ENCODE measurements at places on chromosomes 2 and 18. TPM values are rescaled to one million over a fixed set of nuclear protein-coding genes. Genes with fewer than 3 reads are reported as not detected.

The GKN1 gene
- 0.94 TPM for total RNA-seq

DNA sequence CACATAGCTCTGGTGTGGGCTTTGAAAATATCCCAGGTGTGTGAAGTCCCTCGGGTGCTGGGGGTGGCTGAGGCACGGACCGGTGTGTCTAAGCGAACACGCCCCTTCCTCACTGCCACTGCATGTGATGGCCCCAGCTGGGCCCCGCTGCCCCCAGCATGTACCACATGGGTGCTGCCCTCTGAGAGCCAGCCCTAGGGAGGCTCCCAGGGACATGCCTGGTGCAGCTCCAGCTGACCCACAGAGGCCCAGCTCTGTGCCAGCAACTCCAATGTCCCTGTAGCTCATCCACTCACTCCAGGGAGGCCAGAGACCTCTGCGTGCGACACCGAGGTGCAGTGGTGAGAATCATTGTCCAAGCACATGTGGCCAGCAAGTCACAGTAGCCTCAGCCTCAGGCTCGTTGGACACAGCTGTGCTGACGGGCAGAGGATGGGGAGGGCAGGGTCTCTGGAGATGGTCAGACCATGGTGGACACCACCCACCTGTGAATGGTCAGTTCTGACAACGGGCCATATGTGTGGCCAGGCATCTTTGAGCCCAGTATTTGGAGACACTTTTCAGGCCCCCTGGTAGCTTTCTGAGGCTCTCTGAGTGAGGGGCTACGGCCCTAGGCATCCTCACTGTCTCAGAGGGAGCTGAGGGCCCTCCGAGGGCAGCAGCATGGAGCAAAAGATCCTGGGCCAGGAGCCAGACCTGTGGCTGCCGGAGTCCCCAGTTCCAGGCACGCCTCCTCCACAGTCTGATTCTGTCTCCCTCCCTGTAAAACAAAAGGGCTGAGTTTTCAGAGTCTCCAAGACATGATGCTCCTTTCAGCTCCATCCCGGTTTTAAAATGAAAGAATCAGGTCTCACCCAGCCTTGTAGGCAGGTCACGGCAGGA, 220.7 kb downstream of the NDUFA10 start:
- no peaks in the 10 kb centered on the region for H3K4me1 ChIP-seq
- DNase-seq = no peak
- H3K27me3 ChIP-seq = no peaks in the 10 kb centered on the region
- no peaks in the 10 kb centered on the region for H3K36me3 ChIP-seq
- H3K27ac ChIP-seq = no peak overlapping the region

- no peak overlapping the region for H3K27ac ChIP-seq
- no peaks in the 10 kb centered on the region for H3K4me1 ChIP-seq
- DNase-seq = no peak
- no peaks in the 10 kb centered on the region for H3K27me3 ChIP-seq
Measured at GRCh38 chr18:9380101-9380500, 45.5 kb downstream of the TWSG1 start.

The IKZF2 gene
- 18.9 TPM for total RNA-seq

The TWSG1 gene
- 31.3 TPM for total RNA-seq

The RPL31 gene
- total RNA-seq = 1,210 TPM

The RBM44 gene
- not detected for total RNA-seq

DNA sequence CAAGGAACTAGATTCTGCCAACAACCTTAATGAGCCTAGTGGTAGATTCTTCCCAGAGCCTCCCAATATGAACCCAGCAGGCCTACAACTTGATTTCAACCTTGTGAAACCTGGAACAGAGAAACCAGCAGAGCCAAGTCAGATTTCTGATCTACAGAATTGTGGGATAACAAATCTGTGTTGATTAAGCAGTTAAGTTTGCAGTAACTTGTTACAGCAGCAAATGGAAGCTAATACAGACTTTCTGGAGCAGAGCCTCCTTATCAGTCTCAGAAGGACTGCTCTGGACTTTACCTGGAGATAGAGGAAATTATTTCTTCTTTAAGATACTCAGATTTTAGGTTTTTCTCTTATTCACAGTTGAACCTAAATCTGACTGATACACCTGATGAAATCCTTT, 225.5 kb downstream of the DYM start:
- no peak overlapping the region for H3K4me3 ChIP-seq
- DNase-seq = no peak
- H3K36me3 ChIP-seq = no peaks in the 10 kb centered on the region
- H3K27ac ChIP-seq = no peak overlapping the region

The PLA2R1 gene
- 3.7 TPM for total RNA-seq

GRCh38 chr2:226584518-226585055, 215.0 kb downstream of the IRS1 start:
- H3K36me3 ChIP-seq = no peaks in the 10 kb centered on the region
- H3K4me3 ChIP-seq = no peak overlapping the region
- H3K27me3 ChIP-seq = no peaks in the 10 kb centered on the region
- no peak overlapping the region for H3K27ac ChIP-seq
- no peaks in the 10 kb centered on the region for H3K4me1 ChIP-seq

The SCN9A gene
- total RNA-seq = 1.5 TPM

- H3K36me3 ChIP-seq = no peaks in the 10 kb centered on the region
- H3K27ac ChIP-seq = no peak overlapping the region
- no peak overlapping the region for H3K4me3 ChIP-seq
- H3K4me1 ChIP-seq = no peaks in the 10 kb centered on the region
- DNase-seq = no peak
Measured at GRCh38 chr2:166593403-166593802, 99.4 kb upstream of the SCN7A start.

- H3K4me1 ChIP-seq = no peaks in the 10 kb centered on the region
- H3K4me3 ChIP-seq = no peak overlapping the region
- H3K27me3 ChIP-seq = no peaks in the 10 kb centered on the region
- H3K36me3 ChIP-seq = no peaks in the 10 kb centered on the region
- DNase-seq = no peak
Measured at GRCh38 chr2:118643294-118643693, 204.2 kb downstream of the EN1 start.

DNA sequence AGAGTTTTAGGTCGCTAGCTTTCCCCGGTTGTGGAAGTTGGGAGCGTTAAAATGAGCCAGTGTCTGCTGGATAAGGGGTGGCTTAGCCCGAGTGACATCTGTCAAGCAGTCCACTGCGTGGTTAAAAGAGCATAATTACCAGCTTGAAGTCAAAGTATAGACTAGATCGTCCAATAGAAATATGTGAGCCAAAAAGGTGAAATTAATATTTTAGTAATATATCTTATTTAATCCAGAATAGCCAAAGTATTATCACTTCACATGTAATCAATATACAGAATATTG, 654 bp downstream of the COMMD1 start:
- H3K36me3 ChIP-seq = no peaks in the 10 kb centered on the region
- H3K4me1 ChIP-seq = peaks cover 10% of the 10 kb centered on the region
- peak overlapping the region; percentile 62 for H3K4me3 ChIP-seq
- H3K27ac ChIP-seq = no peak overlapping the region
- DNase-seq = no peak
- no peaks in the 10 kb centered on the region for H3K27me3 ChIP-seq

- no peaks in the 10 kb centered on the region for H3K27me3 ChIP-seq
- H3K27ac ChIP-seq = no peak overlapping the region
- DNase-seq = no peak
Measured at GRCh38 chr18:4789506-4789905, 334.4 kb upstream of the DLGAP1 start.

- H3K36me3 ChIP-seq = no peaks in the 10 kb centered on the region
- peak; percentile 39 for DNase-seq
- H3K27me3 ChIP-seq = no peaks in the 10 kb centered on the region
- no peak overlapping the region for H3K4me3 ChIP-seq
- no peaks in the 10 kb centered on the region for H3K4me1 ChIP-seq
Measured at GRCh38 chr2:128259585-128259984, 59.1 kb downstream of the HS6ST1 start.

The MC2R gene
- 101 TPM for total RNA-seq

DNA sequence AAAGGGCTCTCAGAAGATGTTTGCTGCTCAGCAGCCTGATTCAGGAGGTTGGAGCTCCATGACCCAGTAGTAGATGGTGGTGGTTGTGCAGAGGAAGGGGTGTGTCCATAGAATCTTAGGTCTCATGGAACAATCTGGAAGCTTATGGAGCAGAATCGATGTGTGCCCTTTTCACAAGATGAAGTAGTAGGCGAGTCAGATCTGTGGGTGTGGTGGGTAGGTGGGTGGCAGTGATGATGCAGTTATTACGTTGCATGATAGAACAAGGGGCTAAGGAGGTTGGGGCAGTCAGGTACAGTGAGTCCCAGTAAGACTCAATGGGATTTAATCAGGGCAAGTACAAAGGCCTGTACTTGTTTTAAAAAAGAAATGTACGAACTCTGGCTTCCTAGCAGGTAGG, 9.1 kb downstream of the TET3 start:
- no peaks in the 10 kb centered on the region for H3K4me1 ChIP-seq
- no peaks in the 10 kb centered on the region for H3K36me3 ChIP-seq
- no peak overlapping the region for H3K27ac ChIP-seq
- no peak for DNase-seq
- H3K27me3 ChIP-seq = no peaks in the 10 kb centered on the region

- H3K4me3 ChIP-seq = no peak overlapping the region
- no peaks in the 10 kb centered on the region for H3K36me3 ChIP-seq
- H3K27ac ChIP-seq = no peak overlapping the region
- H3K4me1 ChIP-seq = no peaks in the 10 kb centered on the region
- no peak for DNase-seq
Measured at GRCh38 chr2:161250864-161251436, 57.3 kb upstream of the PSMD14 start.

GRCh38 chr2:236321415-236321814, 57.2 kb upstream of the ASB18 start:
- H3K27me3 ChIP-seq = no peaks in the 10 kb centered on the region
- no peak for DNase-seq
- no peak overlapping the region for H3K27ac ChIP-seq
- H3K36me3 ChIP-seq = no peaks in the 10 kb centered on the region
- H3K4me3 ChIP-seq = no peak overlapping the region

The DSG2 gene
- total RNA-seq = 4.2 TPM

GRCh38 chr2:179268277-179268925, 3.8 kb upstream of the SESTD1 start:
- peak; percentile 26 for DNase-seq
- H3K36me3 ChIP-seq = no peaks in the 10 kb centered on the region
- H3K4me1 ChIP-seq = no peaks in the 10 kb centered on the region
- no peak overlapping the region for H3K27ac ChIP-seq

- H3K27ac ChIP-seq = no peak overlapping the region
- H3K36me3 ChIP-seq = no peaks in the 10 kb centered on the region
- DNase-seq = peak; percentile 24
Measured at GRCh38 chr18:58201733-58202730, 158.0 kb downstream of the NEDD4L start.

GRCh38 chr18:78978349-78979055, 1.1 kb upstream of the SALL3 start:
- peaks cover 27% of the 10 kb centered on the region for H3K4me1 ChIP-seq
- H3K27ac ChIP-seq = no peak overlapping the region
- no peak for DNase-seq

DNA sequence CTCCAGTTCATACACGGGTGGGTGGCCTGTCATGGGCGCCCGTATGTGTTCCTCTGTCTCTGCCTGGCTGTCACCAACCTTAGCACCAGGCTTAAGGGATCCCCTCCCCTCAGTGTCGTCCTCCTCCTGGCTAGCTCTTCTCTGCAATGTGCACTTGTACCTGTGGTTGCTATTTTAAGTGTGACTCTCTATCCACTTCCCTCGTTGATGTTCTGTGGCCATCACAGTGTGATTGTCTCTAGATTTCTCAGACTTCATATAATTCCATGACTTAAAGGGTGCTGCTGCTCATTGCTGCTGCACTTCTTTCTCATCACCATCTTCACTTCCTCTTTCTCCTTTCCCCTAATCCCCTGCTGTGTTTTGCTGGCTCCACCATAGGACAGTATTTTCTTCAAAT, 143.4 kb downstream of the EML6 start:
- H3K4me1 ChIP-seq = no peaks in the 10 kb centered on the region
- H3K36me3 ChIP-seq = no peaks in the 10 kb centered on the region
- no peak overlapping the region for H3K4me3 ChIP-seq

GRCh38 chr2:189580658-189581353, at the start of gene SLC40A1:
TSS of gene SLC40A1 (minus strand) at chr2:189580786. CDS start at chr2:189580460, 326 bp downstream.
- peak; percentile 90 for DNase-seq
- H3K36me3 ChIP-seq = no peaks in the 10 kb centered on the region
- H3K4me3 ChIP-seq = peak within 1 kb of the TSS; percentile 38
- H3K27me3 ChIP-seq = no peaks in the 10 kb centered on the region

The VIL1 gene
- total RNA-seq = not detected

DNA sequence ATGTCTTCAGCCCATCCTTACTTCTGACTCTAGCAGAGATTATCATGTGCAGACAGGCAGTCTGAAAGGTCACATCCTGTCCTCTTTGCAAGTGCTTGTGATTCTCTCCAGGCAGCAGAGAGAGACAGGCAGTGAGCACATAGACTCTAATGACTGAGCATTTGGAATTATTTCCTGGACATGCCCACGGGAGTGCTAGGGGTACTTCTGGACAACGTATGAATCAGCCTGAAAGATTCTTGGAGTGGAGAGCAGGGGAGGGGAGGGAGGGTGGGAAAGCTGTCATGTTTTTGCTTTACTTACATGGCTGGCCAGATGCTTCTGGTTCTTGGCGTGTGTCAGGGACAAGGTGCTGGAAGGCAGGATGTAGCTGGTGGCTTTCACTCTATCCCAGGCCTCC, 150.6 kb downstream of the RIF1 start:
- H3K4me1 ChIP-seq = no peaks in the 10 kb centered on the region
- no peaks in the 10 kb centered on the region for H3K36me3 ChIP-seq
- no peak overlapping the region for H3K27ac ChIP-seq
- H3K4me3 ChIP-seq = no peak overlapping the region
- no peak for DNase-seq

GRCh38 chr18:778194-778927, 33.7 kb downstream of the YES1 start:
- H3K27ac ChIP-seq = no peak overlapping the region
- no peaks in the 10 kb centered on the region for H3K27me3 ChIP-seq
- H3K36me3 ChIP-seq = no peaks in the 10 kb centered on the region
- DNase-seq = no peak
- peaks cover 9% of the 10 kb centered on the region for H3K4me1 ChIP-seq
- H3K4me3 ChIP-seq = no peak overlapping the region

GRCh38 chr2:76870011-76870410, 652.2 kb downstream of the LRRTM4 start:
- no peak overlapping the region for H3K27ac ChIP-seq
- no peaks in the 10 kb centered on the region for H3K36me3 ChIP-seq
- no peak overlapping the region for H3K4me3 ChIP-seq
- no peaks in the 10 kb centered on the region for H3K27me3 ChIP-seq

The ITGB6 gene
- not detected for total RNA-seq

DNA sequence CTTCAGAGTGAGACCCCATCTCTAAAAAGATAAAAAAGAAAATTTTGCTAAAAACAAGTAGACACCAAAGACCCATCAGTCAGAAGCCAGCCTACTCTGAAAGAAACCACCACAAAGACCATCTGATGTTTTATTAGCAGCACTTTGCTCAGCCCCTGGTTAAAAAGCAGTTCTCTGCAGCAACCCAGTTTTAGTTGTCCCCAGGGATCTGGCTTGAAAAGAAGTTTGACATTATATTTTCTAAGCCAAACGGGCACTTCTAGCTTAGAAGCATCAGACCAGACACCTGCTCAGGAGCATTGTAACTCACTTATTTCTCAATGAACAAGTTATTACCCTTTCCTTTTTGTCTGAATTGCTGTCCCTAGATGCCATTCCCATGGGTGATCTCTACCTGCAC, 164.2 kb upstream of the ETAA1 start:
- H3K4me3 ChIP-seq = no peak overlapping the region
- peaks cover 5% of the 10 kb centered on the region for H3K4me1 ChIP-seq
- H3K27me3 ChIP-seq = no peaks in the 10 kb centered on the region
- no peaks in the 10 kb centered on the region for H3K36me3 ChIP-seq
- no peak overlapping the region for H3K27ac ChIP-seq

The GMCL1 gene
- 11.1 TPM for total RNA-seq

All from adrenal gland (tissue), 19 donors.